T47D (cell line): ENCODE measurements at places on chromosomes 5 and 9.

DNA sequence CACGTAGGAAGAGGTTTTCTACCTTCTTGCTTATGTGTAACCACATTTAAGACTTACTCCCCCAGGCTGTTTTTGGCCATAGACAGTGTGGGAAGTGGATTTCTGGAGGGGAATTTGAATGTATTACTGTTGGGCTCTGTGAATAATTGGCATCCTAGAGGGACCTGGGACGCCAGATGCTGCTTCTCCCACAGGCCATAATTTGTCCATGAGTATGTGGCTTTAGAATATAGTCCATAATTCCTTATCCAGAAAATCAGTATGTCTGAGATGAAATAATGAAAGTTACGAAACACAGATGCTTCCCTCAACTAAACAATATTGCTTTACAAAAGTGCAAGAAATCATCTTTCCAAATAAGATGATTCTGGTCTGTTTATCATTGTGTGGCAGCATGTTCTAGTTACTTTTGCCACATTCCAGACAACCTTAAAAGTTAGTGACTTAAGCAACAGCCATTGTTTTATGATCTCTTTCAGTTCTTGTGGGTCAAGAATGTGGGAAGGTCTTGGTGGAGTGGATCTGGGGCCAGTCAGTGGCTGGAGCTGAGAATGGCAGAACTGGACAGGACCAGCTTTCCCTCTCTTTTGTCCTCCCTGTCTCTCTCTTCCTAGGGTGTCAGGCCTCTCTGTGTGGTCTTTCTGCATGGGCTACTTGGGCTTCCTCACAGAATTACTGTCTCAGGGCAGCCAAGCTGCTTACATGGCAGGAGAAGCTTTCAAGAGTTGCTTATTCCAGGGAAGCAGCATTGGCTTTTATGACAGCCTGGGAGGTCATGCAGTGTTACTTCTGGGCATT is 79.4 kb downstream of the FBXL7 start:
- no peak for DNase-seq

DNA sequence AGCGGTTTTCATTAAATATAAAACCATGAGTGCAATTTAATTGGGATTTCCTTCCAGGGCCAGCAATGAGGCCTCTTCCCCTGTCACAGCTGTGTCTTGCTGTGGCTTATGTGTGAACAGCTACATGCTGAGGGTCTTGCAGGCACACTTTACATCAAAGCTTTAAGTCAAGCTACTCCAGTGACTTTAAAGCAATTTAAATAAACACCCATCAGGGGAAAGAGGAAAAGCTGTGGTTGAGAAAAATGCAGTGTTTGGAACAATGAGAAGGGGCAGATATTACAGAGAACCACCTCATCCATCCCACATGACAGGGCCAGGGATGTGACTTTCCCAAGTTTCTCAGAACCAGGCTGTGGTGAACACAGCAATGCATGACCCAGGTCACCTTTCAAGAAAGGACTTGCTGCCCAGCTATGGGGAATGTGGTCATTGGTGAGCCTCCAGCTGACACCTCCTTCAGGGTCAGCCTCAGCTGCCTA is 115.9 kb upstream of the LPAR1 start:
- DNase-seq, result no peak

DNA sequence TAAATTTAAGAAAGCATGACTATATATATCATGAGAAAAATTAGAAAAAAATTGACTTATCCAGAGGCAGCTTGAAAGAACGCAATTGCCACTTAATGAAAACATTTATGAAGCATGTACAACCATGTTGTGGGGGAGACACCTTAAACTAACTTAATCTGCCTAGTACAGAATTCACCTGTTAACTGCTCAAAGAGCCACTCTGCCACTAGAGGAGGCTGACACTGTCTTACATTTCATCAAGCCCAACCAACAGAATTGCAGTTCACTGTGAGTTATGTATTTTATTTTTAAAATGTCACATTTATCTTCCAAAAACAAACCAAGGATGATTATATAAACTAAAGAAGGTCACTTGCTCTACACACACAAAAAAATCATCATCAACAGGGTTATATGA is 252.9 kb downstream of the MLLT3 start:
- DNase-seq, result no peak

DNA sequence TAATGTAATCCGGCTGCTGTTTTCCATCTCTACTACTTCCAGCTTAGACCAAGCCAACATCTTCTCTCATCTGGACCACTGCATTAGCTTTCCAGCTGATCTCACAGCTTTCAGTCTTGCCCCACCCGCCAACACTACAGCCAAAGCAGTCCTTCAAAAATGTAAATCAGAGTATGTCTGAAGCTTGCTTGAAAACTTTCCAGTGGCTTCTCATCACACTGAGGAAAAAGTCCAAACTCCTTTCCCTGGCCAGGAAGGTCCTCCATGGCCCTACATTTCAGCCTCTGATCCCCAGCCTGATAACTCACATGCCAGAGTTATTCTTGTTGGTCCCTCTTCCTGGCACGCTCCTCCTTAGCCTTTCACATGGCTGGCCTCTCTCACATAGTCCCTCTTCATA is 38.5 kb downstream of the TTC1 start:
- no peak for DNase-seq
